ENCODE measurements at places on chromosomes 5 and 9.

DNA sequence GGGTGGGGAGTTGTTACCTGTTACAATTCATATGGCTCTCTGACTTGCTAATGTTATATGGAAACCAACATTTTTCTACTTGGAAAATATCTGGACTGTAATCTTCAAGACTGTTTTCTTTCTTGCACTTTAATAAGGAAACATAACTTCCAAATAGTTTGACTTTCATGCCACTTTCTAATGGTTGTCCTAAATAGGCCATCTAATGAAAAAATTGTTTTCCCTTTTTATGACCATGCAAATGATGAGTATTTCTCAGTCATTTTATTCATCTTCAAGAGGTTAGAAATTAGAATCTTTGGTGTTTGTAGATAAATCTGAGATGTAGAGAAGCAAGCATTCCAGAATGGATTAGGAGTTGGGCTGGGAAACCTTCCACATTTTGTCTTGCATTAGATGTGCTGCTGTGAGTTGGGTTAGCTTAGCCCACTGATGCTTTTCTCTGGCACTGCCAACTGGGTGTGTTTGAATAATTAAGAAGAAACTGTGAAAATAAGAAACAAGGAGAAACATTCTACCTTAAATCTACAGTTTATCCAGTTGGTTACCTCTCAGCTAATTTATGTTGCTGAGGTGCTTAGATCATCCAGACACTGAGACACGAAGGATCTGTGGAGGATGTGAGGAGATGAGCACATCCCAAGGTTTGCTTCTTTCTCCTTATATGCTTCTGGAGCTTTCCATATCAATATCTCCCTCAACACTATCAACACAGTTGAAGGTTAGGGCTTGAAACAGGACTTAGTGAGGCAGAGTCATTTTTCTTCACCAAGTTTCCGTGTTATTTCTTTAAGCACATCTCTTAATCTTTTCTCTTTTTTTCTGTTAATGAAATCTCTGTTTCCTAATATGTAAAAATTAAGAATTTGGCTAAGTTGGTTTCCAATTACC is 2.7 kb downstream of the RASGRF2 start:
- DNase-seq: no peak

- DNase-seq: no peak
Measured at GRCh38 chr9:108052431-108053080, 563.0 kb upstream of the KLF4 start.

DNA sequence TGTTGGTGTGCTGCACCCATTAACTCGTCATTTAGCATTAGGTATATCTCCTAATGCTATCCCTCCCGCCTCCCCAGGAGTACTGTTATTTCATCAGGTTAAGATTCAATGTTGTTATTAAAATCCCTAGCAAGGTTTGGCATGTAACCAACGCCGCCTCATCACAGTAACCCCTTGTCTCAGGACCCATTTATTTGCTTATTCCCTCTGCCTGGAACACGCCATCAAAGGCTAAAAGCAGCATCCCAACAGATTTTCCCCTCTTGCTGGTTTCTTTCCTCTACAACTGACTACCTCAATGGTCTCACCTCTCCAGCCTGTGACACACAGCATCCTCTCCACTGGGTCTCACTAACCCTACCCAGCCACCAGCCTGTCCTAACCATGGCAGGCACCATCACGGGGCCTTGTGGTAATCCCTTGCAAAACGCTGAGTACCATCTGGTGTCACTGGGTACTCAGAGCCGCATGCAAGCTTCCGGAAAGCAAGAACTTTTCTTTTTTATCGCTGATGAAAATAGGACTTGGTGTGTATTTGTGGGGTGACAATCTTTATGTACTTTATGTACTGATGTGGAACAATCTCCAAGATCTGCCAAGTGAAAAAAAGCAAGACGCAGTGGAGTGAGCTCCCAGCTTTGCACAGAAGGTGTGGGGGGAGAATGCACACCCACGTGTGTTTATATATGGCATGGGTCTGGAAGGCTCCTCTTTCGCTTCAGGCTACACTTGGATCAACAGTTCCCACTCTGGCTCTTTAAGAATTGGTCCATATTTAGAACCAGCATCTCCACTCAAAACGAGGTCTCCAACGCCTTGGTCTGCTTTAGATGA is 6.1 kb downstream of the RPS14 start:
- no peak for DNase-seq

DNA sequence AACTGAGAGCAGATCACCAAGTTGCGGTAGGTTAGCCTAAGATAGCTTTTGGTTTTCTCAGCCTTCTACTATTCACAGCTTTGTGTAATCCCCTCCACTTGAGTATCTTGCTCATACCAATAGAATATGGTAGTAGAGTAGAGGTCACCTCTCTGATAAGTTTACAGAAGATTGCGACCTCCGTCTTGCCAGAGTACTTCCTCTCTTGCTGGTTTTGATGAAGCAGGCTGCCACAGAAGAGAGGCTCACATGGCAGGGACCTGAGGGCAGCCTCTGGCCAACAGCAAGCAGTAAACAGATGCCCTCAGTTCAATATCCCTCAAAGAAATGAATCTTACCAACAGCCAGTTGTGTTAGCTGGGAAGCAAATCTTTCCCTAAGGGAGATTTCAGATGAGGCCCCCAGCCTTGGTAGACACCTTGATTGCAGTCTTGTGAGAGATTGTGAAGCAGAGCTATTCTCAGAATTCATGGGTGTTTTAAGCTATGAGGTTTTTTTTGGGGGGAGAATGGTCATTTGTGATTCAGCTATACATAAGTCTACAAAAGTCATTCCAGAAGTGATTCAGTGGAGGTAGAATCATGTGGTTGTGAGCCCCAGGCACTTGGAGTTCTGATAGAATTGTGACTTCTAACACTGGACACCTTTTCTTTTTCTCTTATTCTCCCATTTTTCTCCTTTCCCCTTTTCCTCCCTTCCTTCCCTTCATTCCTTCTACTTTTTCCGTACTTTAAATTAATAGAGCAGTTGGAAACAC is 22.7 kb upstream of the CDKN2B start:
- DNase-seq: no peak

- DNase-seq: no peak
Measured at GRCh38 chr9:73059247-73059646, 92.4 kb upstream of the ANXA1 start.

- DNase-seq: no peak
Measured at GRCh38 chr9:85897848-85898247, 43.1 kb upstream of the NAA35 start.

- DNase-seq: no peak
Measured at GRCh38 chr5:104126980-104127379, 564.4 kb upstream of the NUDT12 start.

GRCh38 chr9:105355781-105356180 is 92.1 kb upstream of the FSD1L start:
- no peak for DNase-seq
